ENCODE measurements at places on chromosomes 1 and 21. TPM values are rescaled to one million over a fixed set of nuclear protein-coding genes. Genes with fewer than 3 reads are reported as not detected.

- DNase-seq = peak; percentile 1
Observed at GRCh38 chr1:158689110-158689509, 2.6 kb upstream of the SPTA1 start.

DNA sequence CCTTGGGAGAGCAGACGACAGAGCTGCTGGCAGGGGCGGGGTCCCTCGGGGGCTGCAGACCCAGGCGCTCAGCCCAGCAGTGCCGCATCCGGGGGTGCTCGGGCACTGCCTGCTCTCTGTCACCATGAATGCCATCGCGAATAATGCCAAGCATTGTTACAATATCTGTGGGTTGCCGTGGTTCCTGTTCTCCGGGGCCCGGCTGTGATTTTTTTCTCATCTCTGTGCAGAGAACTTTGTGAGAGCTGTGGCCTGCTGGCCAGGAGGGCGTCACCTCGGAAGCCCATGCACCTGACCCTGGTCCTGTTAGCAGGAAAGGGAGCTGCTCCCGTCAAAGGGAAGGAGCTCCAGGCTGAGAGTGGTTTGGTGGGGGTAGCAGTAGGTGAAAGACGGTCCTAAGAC is 70.4 kb downstream of the PRDM16 start:
- no peak for DNase-seq

DNA sequence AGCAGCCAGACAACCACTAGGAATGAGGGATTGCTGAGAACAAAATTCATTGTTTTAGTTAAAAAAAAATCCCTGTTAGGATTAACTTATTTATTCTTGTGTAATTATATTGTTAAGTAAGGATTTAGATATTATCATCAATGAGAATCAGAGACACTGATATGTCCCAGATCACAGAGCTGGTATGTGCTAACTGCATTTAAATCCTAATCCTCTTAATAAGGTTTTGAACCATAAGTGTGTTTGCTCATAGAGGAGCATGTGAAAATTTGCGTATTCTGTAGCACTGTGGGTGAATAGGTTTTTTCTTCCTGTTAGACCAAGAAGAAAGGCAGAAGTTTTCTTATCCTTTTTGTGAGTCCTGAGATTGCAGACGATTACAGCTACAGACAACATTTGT is 147.1 kb downstream of the HHAT start:
- DNase-seq = no peak

DNA sequence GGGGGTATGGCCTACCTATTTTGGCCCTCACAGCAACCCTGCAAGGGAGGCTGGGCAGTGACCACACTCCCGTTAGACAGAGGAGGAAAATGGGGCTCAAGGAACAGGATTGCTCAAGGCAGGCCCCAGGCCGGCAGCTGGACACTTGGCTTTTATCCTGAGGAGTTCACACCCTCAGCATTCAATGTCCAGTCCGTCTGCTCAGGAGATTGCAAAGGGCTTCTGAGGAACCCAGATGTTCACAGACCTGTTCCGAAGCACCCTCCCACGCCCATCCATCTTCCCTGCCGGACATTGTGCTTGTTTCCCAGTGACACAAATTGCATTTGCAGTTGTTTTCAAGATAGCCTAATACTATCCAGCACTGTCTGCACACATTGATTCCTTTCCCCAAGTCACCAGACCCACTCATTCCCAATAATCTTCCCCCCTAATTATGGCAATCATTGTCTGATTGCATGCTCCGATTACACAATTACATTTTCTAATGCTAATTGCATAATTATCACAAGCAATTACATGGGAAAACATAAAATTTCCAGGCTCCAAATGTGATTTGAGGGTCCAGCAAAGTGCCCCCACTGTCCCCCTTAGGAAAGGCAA is 4.3 kb upstream of the UBL4B start:
- DNase-seq = no peak

DNA sequence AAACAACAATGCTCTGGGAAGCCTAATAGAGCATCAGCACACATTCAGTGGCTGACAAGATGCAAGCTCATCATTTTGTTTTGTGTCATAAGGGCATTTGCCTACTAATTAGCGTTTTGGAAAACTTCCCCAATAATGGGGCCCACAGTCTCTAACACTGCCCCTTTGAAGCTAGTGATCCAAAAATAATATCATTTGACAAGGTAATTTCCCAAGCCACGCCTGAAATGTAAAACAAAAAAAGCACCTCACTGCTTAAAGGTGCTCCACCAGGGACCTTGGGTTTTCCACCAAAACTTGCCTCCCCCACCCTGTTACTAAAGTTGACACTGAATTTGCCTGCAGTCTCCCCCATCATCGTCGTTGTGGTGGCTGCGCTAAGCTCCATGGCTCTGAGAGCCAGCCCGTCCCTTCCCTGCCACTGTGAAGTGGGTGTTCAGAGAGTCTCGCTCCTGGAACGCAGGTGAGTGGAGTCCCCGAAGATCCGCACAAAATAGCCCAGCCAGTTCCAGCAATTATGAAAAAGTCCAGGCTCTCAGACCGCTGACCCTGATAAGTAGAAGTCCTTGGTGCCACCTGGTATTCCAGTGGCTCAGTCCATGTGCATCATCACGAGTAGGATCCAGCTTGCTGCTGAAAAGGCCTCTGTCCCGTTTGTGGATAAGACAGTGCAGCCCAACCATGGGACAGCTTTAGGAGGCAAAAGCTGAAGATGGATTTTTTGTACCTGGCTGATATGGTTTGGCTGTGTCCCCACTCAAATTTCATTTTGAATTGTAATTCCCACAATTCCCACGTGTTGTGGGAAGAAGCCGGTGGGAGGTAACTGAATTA is 52.2 kb downstream of the RAB3GAP2 start:
- no peak for DNase-seq

DNA sequence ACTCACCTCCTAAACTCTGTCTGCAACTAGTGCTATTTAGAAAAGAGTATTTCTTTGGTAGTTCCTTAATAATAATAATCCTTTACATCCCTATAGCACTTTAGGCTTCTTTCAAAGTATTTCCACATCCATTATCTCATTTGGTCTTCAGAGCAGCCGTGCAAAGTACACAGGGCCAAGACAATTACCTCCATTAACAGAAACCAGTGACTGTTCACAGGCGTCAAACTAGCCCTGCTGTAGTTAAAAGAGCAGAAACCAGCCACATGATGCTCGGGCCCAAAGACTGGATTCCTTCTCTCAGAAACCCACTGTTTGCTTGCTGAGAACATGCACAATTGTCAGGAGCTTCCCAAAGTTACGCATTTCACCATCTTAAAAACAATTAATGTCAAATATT is 396.0 kb upstream of the DAB1 start:
- DNase-seq = no peak

GRCh38 chr1:173392895-173393658 is 84.1 kb upstream of the PRDX6 start:
- DNase-seq = no peak

DNA sequence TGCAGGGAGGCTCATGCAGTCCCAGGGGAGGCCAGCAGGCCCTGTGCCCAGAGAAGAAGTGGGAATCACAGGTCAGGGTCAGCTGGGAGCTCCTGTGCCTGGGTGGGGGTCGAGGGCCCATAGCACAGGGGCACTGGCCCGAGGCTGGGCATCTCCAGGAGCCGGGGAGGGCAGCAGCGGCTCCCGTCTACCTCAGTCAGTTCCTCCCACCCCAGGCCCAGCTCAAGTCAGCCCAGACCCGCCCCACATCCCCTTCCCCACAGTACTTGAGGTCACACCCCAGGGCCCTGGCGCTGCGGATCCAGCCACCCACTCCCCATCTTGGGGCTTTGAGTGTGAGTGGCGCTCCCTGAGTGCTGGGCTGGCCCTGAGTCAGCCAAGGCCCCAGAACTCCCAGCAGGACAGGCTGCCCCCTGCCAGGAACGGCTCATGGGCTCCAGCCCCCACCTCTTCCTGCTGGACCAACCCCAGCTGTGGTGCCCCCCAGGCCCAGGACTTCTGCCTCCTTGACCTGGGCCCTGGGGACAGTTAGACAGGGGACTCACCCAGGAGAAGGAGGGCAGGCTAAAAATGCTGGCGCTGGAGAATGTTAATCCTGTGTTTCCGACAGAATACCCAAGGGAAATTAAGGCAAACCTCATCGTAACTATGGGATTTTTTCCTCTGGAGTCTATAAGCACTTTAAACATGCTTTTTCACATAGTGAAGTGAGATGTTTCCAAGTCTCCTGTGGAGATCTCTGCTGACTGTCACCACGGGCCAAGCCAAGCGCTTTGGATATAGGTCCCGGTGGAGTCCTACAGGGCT is 68.8 kb upstream of the COL6A1 start:
- DNase-seq = no peak

- DNase-seq = no peak
Observed at GRCh38 chr1:212853658-212854057, 4.4 kb upstream of the FLVCR1 start.

DNA sequence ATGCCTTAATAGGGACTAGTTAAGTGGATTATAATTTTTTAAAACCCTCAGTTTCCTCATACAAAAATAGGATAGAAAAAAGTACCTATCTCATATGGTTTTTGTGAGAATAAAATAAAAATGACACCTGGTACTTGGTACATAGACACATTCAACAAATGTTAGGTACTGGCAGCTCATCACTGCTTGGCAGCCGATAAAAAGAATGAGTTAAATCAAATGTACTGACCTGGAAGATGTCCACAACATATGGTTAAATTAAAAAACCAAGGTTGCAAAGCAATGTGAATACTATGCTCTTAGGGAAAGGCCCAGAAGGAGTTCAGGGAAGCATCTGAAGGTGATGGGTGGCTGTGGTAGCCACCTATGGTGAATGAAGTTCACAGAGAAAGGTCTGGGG is 64.9 kb upstream of the SMYD2 start:
- DNase-seq = no peak

The KCNE1 gene
- 0.54 TPM for polyA plus RNA-seq

The LCE1A gene
- polyA plus RNA-seq = not detected

The CD5L gene
- polyA plus RNA-seq = 0.06 TPM

The PODN gene
- 7.8 TPM for polyA plus RNA-seq

The PLPP3 gene
- 95.5 TPM for polyA plus RNA-seq

The FAM72C gene
- 1.1 TPM for polyA plus RNA-seq

The DCDC2B gene
- 0.66 TPM for polyA plus RNA-seq

The GPX7 gene
- 150 TPM for polyA plus RNA-seq

All from forelimb muscle (tissue), 1 donor.